HuH-7 (cell line): ENCODE measurements at places on chromosomes 4 and X.

GRCh38 chrX:129678614-129679195 lies 23.9 kb upstream of the APLN start:
- DNase-seq: no peak

GRCh38 chr4:177191586-177191985 lies 118.1 kb upstream of the NEIL3 start:
- no peak for DNase-seq

DNA sequence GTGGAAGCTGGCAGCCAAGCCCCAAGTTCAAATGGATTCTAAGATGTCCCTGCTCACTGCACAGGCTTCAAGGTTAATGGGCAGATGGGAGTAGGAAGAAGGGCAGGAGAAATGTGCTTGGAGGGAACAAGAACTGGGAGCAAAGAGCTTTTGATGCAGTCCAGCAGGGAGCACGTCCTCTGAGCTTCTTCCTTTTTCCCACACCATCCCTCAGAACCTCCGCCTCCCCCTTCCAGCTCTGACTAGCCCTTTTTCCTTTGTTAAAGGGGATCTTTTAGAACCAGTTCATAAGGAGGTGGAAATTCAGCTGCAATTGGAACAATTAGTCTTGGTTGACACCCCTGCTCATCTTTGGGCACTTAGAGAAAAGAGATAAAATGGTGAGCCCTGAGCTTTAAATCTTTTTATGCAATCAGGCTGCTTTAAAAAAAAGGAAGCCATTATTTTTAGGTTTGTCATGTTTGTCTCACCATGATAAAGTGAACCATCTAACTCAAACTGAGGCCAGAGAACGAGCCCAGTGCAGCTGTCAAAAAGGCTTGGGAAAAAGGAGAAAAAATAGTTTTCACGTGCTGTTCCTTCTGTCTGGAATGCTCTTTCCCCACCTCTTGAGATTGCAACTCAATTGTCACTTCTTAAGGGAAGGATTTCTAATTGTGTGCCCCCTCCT lies 135.8 kb upstream of the IL1RAPL2 start:
- no peak for DNase-seq

DNA sequence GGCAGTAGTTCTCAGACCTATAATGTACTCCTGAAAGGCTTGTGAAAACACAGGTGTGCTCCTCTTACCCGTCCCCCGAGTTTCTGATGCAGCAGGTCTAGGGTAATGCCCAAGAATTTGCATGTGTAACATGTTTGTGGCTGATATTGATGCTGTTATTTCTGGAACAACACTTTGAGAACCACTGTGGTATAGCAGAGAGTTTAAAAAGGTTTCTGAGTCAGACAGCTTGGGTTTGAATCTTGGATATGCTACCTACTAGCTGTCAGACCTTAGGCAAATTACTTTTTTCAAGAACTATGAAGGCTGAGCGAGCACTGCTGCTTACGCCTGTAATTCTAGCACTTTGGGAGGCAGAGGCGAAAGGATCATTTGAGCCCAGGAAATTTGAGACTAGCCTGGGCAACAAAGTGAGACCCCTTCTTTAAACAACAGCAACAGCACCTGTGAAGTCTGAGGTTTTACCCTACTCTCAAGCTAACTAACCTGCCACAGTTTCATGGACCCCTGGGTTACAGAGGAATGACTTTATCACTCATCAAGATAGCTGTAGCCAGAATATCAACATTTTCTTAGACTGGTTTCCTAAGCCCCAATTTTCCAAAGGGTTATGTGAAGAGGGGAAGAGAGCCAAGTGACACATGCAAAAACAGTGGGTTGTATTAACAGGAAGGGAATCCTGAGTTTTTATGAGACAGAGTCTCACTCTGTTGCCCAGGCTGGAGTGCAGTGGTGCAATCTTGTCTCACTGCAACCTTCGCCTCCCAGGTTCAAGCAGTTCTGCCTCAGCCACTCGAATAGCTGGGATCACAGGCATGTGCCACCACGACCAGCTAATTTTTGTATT lies 5.1 kb downstream of the AFF1 start:
- DNase-seq: no peak

DNA sequence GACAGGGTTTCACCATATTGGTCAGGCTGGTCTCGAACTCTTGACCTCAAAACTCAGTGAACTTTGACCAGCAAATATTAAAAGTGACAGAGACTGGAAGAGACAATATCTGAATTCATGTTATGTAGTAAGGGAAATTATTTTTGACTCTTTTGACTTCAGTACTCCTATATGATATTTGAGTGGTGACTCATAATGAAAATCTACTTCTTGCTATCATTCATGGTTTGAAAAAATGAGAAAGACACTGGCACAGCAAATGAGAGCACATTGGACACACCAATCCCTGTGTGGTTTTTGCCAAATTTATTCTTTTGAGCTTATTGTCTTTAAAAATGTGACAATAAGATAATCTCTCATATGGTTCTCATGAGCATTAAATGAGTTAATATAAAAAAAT lies 109.4 kb downstream of the GPM6A start:
- DNase-seq: no peak

DNA sequence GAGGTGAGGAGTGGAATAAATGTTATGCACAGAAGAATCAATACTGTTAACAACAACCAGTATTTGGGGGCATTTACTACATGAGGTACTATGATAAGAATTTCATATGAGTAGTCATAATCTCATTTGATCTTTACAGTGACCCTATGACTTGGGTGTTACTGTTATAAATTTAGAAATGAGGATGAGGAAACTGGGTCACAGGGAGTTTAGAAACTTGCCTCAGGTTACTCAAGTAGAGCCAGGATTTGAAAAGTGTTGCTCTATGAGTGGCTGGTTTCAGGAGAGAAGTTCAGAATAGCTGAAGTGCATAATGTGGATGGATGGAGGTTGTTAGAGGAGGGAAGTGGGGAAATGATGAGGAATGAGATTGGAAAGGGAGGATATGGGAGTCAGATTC lies 16.6 kb upstream of the DDIT4L start:
- no peak for DNase-seq

- no peak for DNase-seq
These were observed 105.3 kb downstream of the KDR start for GRCh38 chr4:55020131-55020530.

DNA sequence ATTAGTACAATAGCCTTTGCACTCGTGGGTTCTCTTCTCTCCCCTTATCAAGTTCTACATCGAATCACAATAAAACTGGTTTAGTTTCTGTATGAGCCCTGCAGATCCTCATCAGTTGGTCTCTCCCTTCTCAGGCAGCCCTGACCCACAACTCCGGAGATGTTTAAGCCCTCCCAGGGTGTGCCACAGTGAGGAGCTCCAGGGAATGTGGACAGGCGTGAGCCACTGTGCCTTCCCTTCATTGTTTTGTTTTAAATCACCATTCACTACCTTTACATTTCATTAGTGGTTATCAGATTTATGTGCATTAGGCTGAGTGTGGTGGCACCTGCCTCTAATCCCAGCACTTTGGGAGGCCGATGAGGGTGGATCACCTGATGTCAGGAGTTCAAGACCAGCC lies 133.2 kb downstream of the LARP7 start:
- no peak for DNase-seq

DNA sequence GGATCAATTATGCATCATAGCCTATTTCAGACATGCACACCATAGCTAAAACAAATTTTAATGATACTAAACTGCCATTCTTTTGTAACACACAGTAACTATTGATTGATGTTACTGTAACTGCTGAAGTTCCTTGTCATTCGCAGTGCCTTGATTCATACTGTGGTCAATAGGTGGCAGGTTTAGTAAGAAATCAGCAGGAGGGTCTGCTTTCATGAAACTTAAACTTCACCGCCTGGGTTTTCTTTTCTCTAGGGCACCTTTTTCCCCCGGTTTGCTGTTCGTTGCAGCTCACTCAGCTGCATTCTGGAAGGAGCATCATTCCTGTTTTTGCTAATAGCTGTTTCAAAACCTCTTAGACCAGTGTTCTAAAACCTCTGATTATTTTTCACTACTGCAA lies 88.1 kb downstream of the RPA4 start:
- no peak for DNase-seq

GRCh38 chr4:154528869-154529268 lies 21.3 kb downstream of the PLRG1 start:
- no peak for DNase-seq
